ENCODE measurements at places on chromosomes 12 and 14.

GRCh38 chr12:64946132-64946829, 121.8 kb downstream of the TBC1D30 start:
- no peak for DNase-seq

- DNase-seq: no peak
Observed at GRCh38 chr12:101166866-101167265, 43.2 kb downstream of the SLC5A8 start.

GRCh38 chr12:26143291-26143690, 18.5 kb upstream of the BHLHE41 start:
- DNase-seq: no peak

DNA sequence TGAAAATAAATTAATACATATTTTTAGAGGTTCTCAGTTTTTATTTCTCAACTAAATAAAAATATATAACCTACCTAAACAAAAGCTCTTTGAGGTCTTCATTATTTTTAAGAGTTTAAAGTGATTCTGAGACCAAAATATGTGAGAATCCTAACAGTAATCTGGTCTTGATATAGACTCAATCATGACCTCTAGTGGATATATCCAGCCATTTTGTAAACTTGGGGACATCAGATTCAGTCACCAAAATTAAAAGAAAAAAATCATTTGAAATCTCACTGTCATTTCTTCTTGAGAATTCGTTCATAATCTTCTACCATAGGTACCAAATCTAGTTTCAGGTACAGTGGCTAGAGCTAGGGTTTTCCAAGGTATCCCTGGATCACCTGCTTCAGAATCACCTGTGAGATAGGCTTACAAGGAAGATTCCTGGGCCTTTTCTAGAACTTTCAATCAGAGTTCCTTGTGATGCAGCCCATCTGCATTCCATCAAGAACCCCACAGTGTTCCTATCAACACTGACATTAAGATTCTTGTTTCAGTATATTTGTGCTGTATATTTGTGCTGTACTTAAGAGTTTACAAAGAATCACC, 214.9 kb downstream of the ADAMTS20 start:
- DNase-seq: peak; percentile 38

DNA sequence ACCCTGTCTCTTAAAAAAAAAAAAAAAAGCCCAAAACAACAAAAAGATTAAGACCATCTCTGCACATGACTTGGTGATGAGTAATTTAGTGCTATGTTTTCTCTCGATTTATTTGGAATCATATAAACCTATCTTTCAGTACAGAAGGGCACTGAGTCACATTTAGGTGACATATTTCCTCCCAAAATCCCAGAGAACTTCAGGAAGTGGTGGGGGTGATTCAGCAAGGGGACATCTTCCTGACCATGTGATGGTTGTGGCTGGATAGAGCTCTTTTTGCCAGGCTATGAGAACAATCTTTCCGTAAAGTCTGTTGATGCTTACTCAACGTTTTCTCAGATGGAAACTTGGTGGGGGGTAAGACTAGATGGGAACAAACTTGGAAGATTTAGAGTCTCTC, 50.0 kb downstream of the PPFIBP1 start:
- peak; percentile 82 for DNase-seq

DNA sequence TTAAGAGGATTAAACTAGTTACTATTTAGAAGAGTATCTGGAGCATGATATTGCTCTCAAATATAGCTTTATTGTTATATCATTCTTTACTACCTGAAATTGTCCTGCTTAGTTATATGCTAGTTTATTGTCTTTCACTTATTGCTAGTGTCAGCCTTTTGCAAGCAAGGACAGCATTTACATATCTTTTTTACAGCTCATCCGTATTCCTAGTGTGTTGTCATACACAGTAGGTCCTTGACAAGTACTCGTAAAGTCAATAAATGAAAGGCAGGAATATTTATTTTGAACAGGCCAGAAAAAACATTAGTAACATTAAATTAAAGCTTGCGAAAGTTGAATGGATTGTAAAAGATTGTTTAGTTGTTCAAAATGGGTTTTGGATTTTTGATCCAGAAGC, 35.0 kb downstream of the CRADD start:
- no peak for DNase-seq

GRCh38 chr12:7130701-7131501, 730 bp downstream of the CLSTN3 start:
- DNase-seq: no peak

GRCh38 chr14:68927956-68928675, 51.0 kb downstream of the ACTN1 start:
- DNase-seq: no peak

DNA sequence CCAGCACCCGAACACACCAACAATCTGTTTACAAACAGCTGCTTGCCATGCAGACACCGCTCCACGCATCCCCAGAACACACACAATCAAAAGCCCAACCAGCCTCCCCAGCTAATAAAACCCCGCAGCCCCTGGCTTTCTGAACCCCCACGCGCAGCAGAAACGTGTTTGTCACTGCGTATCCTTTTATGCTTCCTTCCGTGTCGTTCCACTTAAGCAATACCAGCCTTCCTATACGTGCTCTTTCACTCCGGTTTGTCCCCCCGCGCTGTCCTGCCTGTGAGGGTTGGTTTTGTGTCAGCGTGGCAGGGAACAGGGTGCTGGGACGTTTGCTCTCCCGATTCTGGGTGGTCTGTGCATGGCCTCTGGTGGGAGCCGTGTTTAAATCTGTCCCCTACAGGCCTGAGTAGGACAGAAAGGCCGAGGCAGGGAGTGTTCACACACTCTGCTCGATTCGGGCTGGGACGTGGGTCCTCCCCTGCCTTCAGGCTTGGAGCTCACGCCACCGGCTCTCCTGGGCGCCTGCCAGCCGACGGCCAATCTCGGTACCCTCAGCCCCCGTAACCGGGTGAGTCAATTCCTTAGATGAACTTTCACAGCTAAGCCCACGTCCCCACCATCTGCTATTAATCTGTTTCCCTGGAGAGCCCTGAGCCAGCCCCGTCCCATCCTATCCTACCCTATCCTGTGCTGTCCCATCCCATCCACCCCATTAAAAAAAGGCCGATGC, 60.0 kb downstream of the NOC4L start:
- DNase-seq: no peak

- peak; percentile 25 for DNase-seq
Observed at GRCh38 chr12:119715268-119715620, 47.3 kb downstream of the PRKAB1 start.

- no peak for DNase-seq
Observed at GRCh38 chr12:123614110-123614509, 12.2 kb downstream of the DDX55 start.

DNA sequence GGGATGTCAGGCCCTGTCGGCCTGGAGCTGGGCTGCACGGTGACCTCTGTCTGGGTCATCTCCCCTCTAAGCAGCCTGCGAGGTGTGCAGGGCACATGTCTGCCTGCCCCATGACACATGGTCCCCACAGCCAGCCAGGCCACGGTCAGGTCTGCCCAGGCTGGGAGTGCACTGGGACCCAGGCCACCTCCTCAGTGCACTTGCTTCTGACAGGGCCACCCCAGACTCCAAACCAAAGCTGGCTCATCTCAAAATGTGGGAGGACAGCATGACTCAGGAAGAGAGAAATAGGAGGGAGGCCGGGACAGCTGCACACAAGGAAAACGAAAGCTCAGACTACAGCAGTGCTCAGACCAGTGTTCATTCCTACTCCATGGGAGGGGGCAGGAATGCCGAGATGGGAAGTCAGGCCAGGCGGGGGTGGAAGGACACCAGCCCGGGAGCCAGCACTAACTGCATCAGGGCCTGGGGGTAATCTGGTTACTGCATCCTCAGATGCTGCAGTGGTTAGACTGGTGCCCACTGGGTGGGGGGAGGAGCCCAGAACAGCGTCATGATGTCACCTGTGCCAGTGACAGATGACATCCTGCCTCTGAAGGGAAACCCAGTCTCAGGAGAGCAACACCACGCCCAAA, 4.0 kb downstream of the P2RX2 start:
- DNase-seq: no peak

- no peak for DNase-seq
Observed at GRCh38 chr12:132029503-132030300, 80.0 kb downstream of the EP400 start.

DNA sequence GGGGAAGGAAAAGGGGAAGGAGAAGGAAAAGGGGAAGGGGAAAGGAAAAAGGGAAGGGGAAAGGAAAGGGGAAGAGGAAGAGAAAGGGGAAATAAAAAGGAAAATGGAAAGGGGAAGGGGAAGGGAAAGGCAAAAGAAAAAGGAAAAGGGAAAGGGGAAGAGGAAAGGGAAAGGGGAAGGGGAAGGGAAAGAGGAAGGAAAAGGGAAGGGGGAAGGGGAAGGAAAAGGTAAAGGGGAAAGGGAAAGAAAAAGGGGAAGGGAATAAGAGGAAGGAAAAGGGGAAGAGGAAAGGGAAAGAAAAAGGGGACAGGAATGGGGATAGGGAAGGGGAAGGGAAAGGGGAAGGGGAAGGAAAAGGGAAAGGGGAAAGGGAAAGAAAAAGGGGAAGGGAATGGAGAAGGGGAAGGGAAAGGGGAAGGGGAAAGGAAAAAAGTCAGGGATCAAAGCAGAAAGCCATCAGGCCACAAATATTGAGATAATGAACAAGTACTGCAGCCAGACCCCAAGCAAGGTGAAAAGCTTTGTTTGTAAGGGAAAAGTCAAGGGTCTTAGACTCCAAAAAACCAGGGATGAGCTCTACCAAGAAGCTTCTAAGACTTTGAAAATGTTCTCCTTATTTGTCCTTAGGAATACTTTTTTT, 20.0 kb downstream of the DICER1 start:
- DNase-seq: no peak

DNA sequence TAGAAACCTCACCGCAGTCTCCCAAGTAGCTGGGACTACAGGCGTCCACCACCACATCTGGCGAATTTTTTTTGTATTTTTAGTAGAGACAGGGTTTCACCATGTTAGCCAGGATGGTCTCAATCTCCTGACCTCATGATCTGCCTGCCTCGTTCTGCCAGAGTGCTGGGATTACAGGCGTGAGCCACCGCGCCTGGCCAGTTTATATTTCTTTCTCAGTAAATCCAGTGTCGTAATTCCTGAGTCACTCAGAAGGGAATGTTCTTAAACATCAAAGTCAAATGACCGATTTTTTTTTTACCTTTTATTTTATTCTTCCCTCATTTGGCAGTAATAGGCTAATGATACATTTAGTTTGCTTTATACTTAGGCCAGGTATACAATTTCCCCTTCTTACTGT, 80.5 kb downstream of the FBXO33 start:
- DNase-seq: peak; percentile 75

DNA sequence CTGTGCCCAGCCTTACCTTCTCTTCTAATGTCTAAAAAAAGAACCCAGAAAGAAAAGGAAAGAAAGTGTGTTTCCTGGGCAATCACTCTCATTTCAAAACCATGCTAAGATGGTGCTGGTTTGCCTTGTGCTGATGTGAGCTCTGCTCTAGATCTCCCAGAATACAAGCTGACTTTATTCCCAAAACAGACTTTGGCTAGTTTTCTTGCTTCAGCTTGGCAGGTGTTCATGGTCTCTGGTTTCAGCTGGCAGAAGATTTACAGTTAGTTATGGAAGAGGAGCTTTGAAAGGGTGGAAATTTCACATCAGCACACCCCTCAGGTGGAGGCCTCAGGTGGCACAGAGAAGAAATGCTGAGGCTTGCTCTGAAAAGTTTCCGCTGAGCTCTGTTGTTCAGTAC, 34.4 kb downstream of the PPP1R36 start:
- no peak for DNase-seq

- DNase-seq: no peak
Observed at GRCh38 chr12:100238801-100239200, 28.1 kb downstream of the DEPDC4 start.

DNA sequence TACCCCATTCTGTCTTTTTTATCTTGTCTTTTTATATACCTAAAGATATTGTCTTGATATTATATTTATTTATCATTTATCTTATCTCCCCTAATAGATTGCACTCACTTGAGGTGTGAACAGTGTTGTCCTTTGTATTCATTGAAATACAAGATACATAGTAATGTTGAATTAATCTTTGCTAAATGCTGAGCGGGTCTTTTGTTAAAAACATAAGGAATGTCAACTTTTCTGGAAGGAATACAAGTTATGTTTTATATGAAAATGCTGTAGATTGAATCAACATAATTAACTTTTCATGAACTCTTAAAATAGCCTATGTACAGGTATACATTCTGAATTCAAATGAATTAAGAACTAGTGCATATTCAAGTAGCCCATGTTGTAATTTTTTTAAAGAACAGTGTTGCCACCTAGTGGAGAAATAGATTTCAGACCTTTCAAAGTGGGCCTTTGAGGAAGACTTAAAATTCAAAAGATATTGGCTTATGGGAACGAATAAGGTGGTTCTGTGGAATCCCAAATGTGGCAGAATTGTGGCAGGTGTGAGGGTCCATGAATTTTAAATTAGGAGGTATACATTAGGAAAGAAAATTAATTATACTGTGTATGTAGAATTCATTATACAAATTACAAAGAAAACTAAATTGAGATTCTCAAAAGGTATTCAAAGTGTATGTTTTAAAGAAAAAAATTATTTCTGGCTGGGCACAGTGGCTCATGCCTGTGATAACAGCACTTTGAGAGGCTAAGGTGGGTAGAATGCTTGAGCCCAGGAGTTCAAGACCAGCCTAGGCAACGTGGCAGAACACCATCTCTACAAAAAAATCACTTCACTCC, 19.1 kb downstream of the BBOF1 start:
- peak; percentile 65 for DNase-seq

DNA sequence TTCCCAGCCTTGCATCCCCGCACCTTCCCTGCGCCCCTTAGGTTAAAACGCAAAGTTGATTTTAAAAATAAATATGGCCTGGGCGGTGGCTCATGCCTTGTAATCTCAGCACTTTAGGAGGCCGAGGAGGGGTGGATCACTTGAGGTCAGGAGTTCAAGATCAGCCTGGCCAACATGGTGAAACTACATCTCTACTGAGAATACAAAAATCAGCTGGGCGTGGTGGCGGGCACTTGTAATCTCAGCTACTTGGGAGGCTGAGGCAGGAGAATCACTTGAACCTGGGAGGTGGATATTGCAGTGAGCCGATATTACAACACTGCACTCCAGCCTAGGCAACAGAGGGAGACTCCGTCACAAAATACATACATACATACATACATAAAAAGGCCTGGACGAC, 96.0 kb downstream of the GCH1 start:
- no peak for DNase-seq

- DNase-seq: no peak
Observed at GRCh38 chr12:7180685-7181084, 8.8 kb upstream of the PEX5 start.

Data from MCF 10A (cell line).